Renal pelvis (tissue), 12 donors: ENCODE measurements at places on chromosomes 16 and 17. TPM values are rescaled to one million over a fixed set of nuclear protein-coding genes. Genes with fewer than 3 reads are reported as not detected.

DNA sequence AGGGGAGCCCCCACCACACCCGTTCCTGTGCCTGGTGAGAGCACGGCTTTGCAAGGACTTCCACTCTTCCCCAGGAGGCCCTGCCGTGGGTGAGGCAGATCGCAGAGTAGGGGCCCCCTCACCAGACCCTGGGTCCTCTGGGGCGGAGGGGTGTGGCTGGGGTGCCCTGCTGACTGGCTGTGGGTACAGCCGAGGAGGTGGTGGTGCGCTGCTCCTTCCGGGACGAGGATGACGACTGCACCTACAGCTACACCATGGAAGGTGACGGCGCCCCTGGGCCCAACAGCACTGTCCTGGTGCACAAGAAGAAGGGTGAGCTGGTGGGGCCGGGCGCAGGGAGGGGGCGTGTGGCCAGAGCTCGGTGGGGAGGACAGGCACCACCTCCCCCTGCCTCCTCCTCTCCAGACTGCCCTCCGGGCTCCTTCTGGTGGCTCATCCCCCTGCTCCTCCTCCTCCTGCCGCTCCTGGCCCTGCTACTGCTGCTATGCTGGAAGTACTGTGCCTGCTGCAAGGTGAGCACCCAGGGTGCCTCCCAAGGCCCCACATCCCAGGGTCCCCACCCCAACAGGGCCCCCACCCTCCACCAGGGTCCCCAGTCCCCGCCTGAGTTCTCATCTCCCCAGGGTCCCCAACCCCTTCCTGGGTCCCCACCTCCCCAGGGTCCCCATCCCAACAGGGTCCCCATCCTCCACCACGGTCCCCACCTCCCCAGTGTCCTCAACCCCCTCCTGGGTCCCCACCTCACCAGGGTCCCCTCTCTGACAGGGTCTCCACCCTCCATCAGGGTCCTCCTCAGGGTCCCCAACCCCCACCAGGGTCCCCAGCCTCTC, 16.1 kb downstream of the ITGB4 start:
- DNase-seq = no peak

DNA sequence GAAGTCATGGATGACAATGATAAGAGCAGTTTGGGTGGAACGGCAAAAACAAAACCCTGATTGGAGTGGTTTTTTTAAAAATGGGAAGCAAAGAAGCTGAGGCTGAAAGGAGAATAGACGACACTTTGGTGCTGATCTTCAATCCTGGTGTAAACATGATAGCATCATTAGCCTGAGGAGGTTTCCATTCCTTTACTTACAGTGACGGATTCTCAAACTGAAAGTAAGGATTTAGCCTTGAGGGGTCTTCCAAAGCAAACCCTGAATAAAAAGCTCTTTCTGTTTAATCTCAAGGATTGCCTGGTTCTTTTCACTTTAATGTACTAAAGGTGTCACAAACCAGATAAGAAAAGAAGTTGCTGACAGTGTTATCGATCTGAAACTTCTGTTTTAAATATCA, 69.3 kb downstream of the KCNJ2 start:
- no peak for DNase-seq

The NPIPA5 gene
- 2.2 TPM for polyA plus RNA-seq

The CCL4L2 gene
- polyA plus RNA-seq = 0.83 TPM

The SHISA6 gene
- polyA plus RNA-seq = 1.7 TPM
